Activated T-cell treated with anti-CD3 and anti-CD28 coated beads, Interleukin-2, amount 50 U/mL, for 72 hours (primary cell): ENCODE measurements at places on chromosomes 2 and 18.
A peak's percentile ranks its signal among the peaks of the same experiment; 100 is the strongest.

- DNase-seq, result no peak
- H3K27ac ChIP-seq, result no peak overlapping the region
- H3K27me3 ChIP-seq, result no peaks in the 10 kb centered on the region
These were observed 46.0 kb downstream of the ARHGEF33 start for GRCh38 chr2:38935568-38936172.

- no peaks in the 10 kb centered on the region for H3K27me3 ChIP-seq
- peak overlapping the region; percentile 95 for H3K4me3 ChIP-seq
- H3K27ac ChIP-seq, result peak overlapping the region; percentile 100
- no peaks in the 10 kb centered on the region for H3K36me3 ChIP-seq
- DNase-seq, result peak; percentile 64
- peaks cover 63% of the 10 kb centered on the region for H3K4me1 ChIP-seq
These were observed 17.2 kb downstream of the PCBP1 start for GRCh38 chr2:70104231-70105111.

GRCh38 chr2:170156592-170156991, 21.4 kb upstream of the MYO3B start:
- H3K36me3 ChIP-seq, result no peaks in the 10 kb centered on the region
- H3K4me1 ChIP-seq, result peaks cover 5% of the 10 kb centered on the region
- no peak overlapping the region for H3K4me3 ChIP-seq
- no peak for DNase-seq
- no peak overlapping the region for H3K27ac ChIP-seq

DNA sequence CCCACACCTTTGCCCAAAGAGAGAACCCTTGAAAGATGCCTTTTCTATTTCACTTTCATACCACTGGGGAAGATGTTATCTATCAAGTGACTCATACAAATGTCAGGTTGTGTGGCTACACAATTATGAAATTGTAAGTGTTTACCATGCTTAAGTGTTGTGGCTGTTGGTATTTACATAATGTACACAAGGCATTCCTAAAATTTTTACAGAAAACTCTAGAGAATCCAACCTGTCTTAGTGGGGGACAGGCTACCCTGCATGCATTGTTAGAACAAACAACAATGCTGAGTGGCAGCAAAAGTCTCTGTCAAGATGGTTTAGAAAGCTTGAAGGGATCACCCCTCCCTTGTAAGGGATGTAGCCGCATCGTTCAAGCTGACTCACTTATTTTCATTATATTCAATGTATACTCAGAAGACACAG, 5.5 kb upstream of the MGAT4A start:
- peaks cover 9% of the 10 kb centered on the region for H3K36me3 ChIP-seq
- peaks cover 73% of the 10 kb centered on the region for H3K4me1 ChIP-seq
- H3K4me3 ChIP-seq, result peak overlapping the region; percentile 83
- peak; percentile 38 for DNase-seq

DNA sequence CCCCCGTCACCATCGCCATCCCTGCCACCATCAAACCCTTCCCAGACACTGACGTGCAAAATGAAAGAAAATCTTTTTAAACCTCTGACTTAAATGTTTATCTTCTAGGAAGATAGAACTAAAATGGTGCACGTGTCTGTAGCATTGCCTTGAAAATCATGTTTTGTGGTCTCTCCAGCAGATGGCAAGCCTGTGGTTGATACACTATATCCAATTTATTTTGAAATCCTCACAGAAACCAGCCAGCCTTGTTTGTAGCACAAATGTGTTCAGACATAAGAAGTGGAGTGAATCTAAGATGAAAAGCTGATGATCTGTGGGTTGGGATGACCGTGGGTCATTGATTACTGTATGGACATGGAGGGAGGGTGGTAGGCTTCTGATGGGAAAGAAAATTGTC, 436.2 kb upstream of the SMIM21 start:
- H3K27ac ChIP-seq, result no peak overlapping the region
- H3K4me3 ChIP-seq, result no peak overlapping the region

- H3K4me3 ChIP-seq, result no peak overlapping the region
- peaks cover 22% of the 10 kb centered on the region for H3K27me3 ChIP-seq
These were observed 145.3 kb upstream of the SPRED2 start for GRCh38 chr2:65577654-65578053.

DNA sequence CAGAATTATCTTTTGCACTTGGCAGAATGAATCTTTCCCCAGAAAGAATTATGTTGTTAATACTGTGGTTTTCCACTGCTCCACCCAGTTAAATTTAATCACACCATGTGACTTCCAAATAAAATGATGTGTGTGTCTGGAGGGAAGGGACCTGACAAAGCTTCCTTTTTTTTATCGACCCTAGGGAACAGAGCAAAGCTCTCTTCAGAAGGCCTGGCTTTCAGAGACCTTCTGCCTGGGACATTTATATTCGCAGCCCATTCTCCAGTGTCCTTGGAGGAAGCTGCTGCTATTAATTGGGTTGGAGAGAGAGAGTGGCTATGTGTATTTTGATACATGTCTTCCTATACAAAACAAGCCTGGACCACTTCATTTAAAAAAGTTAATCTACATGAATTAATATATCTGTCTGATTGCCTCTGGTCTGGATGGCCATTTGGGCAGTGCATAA, 233.7 kb downstream of the PRKCE start:
- H3K27me3 ChIP-seq, result no peaks in the 10 kb centered on the region
- DNase-seq, result no peak
- peaks cover 17% of the 10 kb centered on the region for H3K4me1 ChIP-seq
- H3K27ac ChIP-seq, result no peak overlapping the region

DNA sequence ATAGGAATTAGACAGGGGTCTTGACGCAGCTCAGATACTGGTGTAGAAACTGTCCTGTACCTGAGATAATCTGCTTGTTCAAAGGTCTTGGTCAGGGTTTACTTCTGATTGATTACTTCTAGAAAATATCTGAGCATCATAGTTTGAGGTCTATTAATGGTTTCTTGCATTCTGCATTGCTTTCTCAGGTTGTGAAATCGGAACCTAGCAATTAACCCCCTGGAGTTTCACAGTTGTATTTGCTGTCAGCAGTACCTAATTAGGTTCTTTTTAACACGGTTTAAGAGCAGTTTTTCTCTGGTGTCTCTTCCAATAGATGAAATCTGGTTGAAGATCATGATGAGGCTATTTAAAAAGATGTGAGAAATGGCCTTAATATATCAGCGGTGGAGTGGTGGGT, 428.6 kb upstream of the SYT4 start:
- no peaks in the 10 kb centered on the region for H3K4me1 ChIP-seq
- DNase-seq, result no peak
- H3K27me3 ChIP-seq, result no peaks in the 10 kb centered on the region

GRCh38 chr18:57845605-57846074, 42.5 kb upstream of the ATP8B1 start:
- peaks cover 20% of the 10 kb centered on the region for H3K4me1 ChIP-seq
- no peaks in the 10 kb centered on the region for H3K36me3 ChIP-seq
- no peak for DNase-seq
